GM23248 (cell line): ENCODE measurements at places on chromosomes 12 and 14. TPM values are rescaled to one million over a fixed set of nuclear protein-coding genes. Genes with fewer than 3 reads are reported as not detected.

DNA sequence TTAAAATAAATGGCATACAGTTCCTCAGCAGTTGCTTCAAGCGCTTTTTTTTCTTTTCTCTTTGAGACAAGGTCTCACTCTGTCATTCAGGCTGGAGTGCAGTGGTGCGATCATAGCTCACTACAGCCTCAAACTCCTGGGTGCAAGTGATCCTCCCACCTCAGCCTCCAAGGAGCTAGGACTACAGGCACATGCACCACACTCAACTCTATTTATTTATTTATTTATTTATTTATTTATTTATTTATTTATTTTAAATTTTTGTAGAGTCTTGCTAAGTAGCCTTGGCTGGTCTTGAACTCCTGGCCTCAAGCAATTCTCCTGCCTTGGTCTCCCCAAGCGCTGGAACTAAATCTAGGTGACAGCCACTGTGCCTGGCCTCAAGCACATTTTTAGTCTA lies 132.0 kb downstream of the MED13L start:
- DNase-seq: no peak

- peak; percentile 82 for DNase-seq
Observed at GRCh38 chr12:19382111-19382526, 57.2 kb upstream of the AEBP2 start.

- DNase-seq: peak; percentile 9
Observed at GRCh38 chr12:27460471-27460978, 14.0 kb downstream of the SMCO2 start.

DNA sequence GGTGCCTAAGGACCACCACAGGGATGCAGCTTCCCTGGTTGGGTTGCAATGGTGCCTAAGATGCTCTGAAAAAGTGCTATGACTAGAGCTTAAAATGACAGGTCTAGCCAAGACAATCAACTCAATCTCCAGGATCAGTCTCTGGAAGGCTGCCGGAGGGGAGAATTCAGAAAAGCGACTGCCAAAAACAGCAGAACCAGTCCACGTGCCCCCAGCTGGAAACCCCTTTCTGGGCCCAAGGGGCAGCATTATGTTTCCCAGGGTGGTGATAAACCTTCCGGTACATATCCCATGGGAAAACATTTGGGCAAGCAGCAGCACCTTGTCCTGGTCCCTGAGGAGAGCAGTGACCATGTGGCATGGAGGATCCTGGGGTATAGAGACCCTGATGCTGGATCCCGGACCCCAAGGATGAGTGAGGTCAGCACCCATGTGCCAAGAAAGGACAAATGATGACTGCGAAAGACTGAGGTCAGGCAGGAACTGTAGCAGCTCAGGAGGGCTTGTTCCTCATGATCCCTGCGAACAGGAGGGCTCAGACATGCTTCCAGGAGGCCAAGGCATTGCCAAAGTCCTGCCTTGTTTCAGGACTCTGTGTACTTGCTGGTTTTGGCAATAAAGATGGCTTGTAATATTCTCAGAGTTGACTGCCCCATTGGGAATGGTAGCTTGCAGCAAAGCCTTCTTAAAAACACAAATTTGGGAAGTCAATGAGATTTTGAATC lies 49.9 kb upstream of the LTBP2 start:
- no peak for DNase-seq

The DNAJC22 gene
- 1.5 and 2.5 TPM in 2 replicates for total RNA-seq

GRCh38 chr12:6228535-6229223 lies 28.5 kb downstream of the CD9 start:
- DNase-seq: peak; percentile 38

GRCh38 chr12:25501549-25501948 lies 51.5 kb downstream of the LMNTD1 start:
- peak; percentile 14 for DNase-seq

- no peak for DNase-seq
Observed at GRCh38 chr12:7747246-7747645, at the start of gene CLEC4C. Gene CLEC4C (minus strand): TSS chr12:7747375. CDS start chr12:7747348, 27 bp downstream.

The NKX2-1 gene
- total RNA-seq: not detected in 2 replicates

DNA sequence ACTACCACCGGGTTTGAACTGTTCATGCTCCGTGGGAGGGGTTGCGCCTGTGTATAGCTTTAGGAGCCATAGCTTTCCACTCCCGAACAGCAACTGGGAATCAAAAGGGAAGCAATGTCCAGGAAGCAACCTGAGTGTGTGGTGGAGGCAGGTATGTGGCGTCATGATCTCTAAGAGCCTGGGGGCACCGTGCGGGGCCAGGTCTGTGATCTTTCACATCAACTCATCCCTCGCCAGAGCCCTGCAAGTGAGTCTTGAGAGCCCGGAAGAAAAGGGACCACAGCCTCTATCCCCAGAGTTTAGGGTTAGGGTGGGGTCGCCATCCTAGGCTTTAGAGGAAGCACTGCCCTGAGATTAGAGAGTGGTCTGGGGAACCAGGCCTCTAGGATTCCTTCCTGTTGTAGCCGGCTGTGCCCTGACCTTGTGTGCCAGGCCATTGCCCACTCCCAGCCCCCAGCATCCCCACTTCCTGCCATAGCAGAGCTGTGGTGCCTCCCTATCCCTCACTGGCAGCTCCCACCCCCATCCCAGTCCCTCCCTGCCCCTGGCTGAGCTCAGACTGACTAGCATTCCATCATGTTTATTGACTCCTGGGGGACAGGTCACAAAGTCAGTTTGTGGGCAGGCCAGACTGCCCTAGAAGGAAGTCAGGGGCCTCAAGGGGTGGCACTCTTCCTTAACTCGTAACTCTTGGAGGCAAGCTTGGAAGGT lies 745 bp upstream of the ADCY4 start:
- no peak for DNase-seq

The FAIM2 gene
- total RNA-seq: 0.86 and 2.8 TPM in 2 replicates

GRCh38 chr14:52776816-52777215 lies 14.6 kb downstream of the GNPNAT1 start:
- no peak for DNase-seq

The GPX2 gene
- total RNA-seq: not detected in 2 replicates

The SLC24A4 gene
- total RNA-seq: not detected in 2 replicates

- DNase-seq: peak; percentile 40
Observed at GRCh38 chr12:22986997-22987396, 362.0 kb downstream of the ETNK1 start.

DNA sequence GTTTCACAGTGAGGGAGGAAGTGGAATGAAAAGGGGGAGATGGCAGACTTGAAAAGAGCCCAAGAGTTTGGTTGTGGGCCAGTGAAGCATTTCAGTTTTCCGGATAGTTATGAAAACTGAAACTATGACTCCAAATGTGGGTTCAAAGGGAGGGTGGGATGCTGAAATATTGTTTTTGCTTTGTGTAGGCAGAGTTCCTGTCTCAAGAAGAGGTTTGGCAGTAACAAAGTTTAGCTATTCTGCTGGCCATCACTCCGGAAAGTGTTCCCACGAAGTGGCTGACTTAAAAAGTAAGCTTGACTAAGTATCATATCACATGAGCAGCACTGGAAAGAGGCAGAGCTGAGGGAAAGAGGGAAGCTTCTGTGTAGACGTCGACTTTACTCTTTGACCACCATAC lies 85.2 kb downstream of the CAND1 start:
- peak; percentile 40 for DNase-seq

DNA sequence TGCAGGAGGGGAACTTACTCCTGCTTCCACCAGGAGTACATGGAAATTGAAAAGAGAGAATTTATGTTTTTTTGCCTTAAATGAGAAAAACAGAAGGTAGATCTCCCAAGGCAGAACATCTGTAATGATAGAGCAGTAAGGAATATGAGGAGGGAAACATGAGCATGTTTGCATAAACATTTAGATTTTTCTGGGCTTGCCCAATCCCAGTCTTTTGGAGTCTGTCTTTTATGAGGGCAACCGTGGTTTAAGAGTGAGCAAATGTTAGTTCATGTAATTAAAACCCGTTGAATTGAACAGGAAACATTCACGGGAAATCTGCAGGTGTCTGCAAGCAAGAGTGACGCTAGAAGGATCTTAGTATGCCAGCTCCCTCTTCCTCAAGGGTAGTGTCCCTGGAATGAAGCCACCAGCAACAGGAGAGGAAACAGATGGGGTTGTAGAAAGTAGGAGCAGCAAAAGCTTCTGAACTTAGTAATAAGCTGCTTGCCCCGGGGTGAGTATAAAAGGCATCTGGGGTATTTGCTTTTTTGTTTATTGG lies 79.3 kb downstream of the ARF6 start:
- DNase-seq: peak; percentile 83

DNA sequence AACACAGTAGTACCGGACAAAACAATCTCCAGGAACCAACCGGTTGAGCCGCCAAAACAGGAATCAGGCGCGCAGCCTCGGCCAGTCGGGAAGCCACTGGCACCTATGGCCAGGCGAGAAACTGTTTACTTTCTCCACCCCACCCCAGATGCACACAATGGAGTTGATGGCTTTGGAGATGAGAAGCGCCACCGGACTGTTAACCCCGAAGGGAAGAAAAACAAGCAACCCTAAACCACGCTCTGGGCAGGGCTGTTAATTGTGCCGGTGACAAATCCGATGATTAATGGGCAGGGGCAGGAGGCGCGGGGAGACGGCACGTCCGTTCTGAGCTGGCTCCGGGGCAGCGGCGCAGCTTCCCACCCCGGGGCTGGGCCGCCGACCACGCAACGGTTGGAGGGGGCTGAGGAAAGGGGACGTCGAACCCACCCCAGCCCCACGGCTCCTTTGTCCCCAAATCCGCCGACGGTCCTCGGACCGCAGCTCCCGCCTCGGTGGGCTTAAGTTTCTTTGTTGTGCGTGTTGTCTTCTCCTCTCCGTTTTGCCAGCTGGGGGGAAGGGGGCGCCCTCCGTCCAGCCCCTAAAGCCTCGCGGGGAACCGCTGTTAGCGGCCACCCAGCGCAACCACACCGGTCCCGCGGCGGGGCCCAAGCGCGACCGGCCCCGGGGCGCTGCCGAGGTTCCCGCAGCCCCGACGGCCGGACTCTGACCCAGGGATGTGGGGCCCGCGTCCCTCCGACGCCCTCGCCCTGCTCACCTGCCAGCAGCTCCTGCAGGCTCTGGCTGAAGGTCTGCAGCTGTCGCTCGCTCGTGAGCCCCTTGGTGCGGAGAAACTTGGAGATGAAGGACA lies 790 bp downstream of the BTG1 start:
- peak; percentile 83 for DNase-seq

The FAM177A1 gene
- 56.4 and 67.3 TPM in 2 replicates for total RNA-seq

The BATF gene
- not detected in 2 replicates for total RNA-seq

The KLRC1 gene
- not detected in 2 replicates for total RNA-seq

The ESRRB gene
- not detected in 2 replicates for total RNA-seq

DNA sequence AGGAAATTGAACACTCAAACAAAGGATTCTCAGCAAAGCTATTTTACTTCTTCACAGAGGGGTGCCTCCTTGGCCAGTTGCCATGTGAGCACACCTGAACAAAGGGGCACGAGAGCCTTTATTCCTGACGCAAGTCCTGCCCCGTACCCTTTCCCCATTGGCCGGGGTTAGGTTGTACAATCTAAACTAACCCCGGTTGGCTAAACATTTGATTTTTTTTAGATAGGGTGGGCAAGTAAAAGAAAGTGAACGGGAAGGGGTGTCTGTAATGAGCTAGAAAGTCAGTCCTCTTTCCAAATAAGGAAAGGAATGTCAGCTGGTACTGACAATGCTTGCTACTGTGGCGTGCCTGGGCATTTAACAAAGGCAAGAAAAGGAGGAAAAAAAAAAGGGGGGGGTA lies 135.5 kb upstream of the CDKN3 start:
- no peak for DNase-seq

GRCh38 chr14:103192246-103192840 lies 69.1 kb downstream of the TNFAIP2 start:
- no peak for DNase-seq

DNA sequence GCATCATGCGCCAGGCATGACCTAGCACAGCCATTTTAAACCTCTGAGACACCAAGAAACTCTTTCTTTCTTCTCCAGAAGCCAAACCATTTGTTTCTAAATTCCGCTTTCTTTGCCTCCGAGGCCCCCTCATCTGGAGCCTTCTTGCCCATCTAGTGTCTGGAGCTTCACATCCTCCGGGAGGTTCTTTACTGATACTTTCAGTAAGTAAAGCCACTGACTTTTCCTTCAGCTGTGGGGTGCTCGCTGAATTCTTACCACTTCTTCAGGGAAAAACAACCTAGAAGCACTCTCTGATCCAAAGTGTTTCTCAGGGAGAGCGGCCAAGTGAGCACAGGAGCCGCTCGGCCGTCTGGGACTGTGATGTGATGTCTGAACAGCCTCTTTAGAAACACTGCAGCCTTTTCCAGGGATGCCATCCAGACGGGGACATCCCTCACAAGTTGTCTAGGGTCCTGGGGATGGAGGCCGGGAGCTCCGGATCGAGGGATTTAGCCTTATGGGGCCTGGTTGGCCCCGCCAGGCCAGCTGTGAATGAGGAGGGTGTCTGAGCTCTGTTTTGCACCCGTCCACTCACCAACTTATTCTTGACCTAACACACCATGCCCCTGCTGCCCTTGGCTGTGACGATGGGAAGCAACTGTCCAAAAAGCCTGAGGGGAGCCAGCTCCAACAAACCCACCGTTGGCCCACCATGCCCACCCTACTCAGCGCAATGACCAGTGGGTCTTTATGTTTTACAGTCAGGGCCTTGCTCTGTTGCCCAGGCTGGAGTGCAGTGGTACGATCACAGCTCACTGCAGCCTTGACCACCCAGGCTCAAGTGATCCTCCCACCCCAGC lies 160.6 kb downstream of the ZFP36L1 start:
- no peak for DNase-seq

The PRH2 gene
- total RNA-seq: 2.5 TPM in 1 of 2 replicates, not detected in the other

The ABCC9 gene
- total RNA-seq: 41.7 and 44.3 TPM in 2 replicates

The AMN1 gene
- total RNA-seq: 5.7 and 12.9 TPM in 2 replicates

DNA sequence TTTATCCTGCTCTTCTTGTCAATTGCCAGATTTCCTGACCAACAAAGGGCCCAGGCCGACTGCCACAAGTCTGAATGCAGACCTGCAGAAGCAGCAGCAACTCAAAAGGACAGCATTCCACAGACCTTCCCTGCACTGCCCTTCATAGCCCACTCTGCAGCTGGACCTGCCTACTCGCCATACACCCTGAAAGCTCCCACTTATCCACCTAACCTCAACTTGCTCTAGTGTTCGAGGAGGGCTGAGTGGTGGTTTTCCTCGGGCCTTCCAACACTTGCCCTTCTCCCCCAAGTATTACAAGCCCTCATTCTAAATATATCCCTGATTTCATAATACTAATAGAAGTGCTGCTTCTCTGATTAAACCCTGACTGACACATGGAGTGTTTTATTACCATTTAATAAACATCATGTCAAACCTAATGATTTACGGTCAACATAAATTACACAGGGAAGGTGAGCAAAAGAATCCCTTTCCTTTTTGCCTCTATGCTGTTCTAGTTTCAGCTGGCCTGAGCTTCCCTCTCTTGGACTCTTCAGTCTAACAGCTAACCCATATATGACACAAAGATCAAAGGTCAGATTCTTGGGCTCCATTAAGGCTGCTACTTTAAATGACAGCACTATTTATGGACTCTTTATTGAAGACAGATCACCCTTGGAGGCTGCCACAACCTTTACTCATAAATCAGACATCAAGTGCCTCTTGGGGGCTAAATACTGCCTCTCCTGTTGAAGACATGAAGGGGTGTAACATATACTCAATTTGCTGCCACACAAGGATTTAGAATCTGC lies 1546.9 kb upstream of the TMEM132C start:
- no peak for DNase-seq

DNA sequence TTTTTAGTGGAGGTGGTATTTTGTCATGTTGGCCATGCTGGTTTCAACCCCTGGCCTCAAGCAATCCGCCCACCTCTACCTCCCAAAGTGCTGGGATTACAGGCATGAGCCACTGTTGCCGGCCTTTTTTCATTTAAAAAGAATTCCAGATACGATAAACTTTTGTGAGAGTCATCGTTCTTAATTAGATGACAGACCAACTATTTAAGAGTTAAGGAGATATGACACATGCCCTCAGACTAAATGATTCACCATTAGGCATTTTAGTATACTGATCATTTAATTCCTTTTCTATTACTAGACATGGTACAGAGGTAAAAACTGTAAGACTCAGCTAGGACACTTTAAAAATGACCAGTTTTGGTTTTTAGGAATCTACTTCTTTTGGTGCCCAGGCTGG lies 2.4 kb downstream of the ANKRD13A start:
- DNase-seq: peak; percentile 94

GRCh38 chr14:100106250-100107112 lies 41.3 kb downstream of the EVL start:
- no peak for DNase-seq
